ENCODE measurements at places on chromosomes 2 and 18.

- DNase-seq: no peak
These were observed 1.3 kb upstream of the BAZ2B start for GRCh38 chr2:159617646-159618045.

- DNase-seq: no peak
These were observed 169.8 kb downstream of the TRIM43 start for GRCh38 chr2:95761556-95761955.

GRCh38 chr2:232022718-232023117, 61.2 kb downstream of the DIS3L2 start:
- DNase-seq: no peak

- no peak for DNase-seq
These were observed 203.5 kb downstream of the NDUFA10 start for GRCh38 chr2:239821694-239822075.

- no peak for DNase-seq
These were observed 45.7 kb downstream of the RPL31 start for GRCh38 chr2:101047774-101048173.

GRCh38 chr2:7161501-7161900, 244.3 kb downstream of the RNF144A start:
- DNase-seq: no peak

- DNase-seq: no peak
These were observed 54.4 kb downstream of the RPL37A start for GRCh38 chr2:216553093-216553478.

GRCh38 chr2:60862642-60863041, 18.7 kb upstream of the REL start:
- DNase-seq: no peak

- no peak for DNase-seq
These were observed 296.8 kb upstream of the ZNF521 start for GRCh38 chr18:25648716-25649260.

DNA sequence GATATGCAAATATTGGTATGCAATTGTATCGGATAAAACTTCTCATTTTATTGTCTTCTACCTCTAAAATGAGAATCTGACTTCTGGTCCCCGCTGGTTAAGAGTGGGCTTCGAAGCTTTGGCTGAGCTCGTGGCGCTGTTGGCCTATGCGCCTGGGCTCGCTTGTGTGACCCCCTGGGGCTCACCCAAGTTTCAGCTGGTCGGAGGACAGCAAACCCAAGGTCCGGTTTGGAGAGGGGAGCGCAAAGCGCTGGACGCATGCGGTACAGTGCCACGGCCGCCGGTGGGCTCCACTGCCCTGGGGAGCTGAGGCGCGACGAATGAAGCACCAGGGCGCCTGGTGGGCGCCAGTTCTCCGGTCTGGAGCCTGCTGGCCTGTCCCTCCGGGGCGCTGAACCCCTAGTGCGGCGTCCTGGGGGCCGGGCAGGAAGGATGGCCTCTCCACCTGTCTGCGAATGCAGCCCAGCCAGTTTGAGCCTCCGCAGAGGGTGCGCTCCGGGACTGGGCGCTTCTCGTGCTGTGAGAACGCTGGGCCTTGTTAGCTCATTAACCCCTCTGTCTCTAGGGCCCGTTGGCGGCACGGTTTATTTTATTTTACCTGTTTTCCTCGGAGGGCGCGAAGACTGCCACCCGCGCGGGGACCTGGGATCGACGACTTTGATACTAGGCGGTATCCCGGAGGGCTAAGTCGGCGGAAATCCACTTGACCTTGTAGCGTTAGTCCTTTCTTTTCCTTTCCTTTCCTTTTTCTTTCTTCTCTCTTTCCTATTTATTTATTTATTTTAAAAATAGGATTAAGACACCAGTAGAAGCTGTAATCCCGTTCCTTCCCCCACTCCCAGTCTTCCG, 10.4 kb downstream of the MEIS1 start:
- no peak for DNase-seq

- no peak for DNase-seq
These were observed 142.8 kb downstream of the CD8B2 start for GRCh38 chr2:106629981-106630380.

DNA sequence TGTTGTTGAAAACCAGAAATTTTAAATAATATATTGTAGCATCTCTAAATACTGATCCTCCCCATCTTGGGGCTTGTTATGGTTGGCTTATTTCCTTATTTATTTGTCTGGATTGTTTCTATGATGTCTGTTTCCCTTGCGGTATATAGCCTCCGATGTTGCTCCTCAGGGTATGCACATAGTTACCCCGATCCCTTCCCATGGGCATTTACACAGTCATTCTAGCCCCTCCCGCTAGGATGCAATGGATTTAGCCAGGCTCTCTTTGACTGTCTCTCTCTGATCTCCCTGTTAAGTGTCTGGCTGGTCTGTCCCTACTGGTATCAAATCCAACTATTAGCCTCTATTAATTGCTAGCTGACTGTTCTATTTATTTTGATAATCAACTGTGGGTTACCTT, 91.8 kb upstream of the CRACDL start:
- no peak for DNase-seq

GRCh38 chr2:218898109-218898878, 17.6 kb downstream of the WNT10A start:
- DNase-seq: no peak

DNA sequence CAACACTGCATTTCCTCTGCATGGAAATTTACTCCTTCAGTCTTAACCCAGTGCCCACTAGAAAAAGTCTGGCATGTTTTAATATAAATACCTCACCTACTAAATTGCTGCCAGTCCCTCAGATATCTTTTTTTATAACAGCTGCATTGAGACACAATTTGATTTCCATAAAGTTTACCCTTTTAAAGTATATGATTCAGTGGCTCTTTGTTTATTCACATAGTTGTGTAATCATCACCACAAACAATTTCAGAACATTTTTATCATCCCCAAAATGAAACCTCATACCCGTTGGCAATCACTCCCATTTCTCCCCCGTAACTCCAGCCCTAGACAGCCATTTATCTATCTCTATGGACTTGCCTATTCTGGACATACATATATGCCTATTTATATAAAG, 17.0 kb upstream of the FRZB start:
- no peak for DNase-seq

DNA sequence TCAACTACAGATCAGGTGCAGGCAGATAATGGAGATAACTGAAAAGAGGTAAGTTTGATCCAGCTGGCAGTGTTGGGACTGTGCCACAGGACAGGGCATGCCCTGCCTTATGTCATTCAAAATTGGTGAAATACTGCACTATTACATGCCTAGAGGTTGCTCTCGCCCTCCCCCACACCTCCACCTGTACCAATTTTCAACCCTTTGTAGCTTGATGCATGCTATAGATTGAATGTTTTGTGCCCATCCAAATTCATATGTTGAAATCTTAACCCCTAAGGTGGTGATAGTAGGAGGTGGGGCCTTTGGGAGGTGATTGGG, 72.1 kb upstream of the LYPD6B start:
- DNase-seq: no peak

GRCh38 chr2:111897924-111898702, at the start of gene MERTK:
Gene MERTK, plus strand, starts transcription at chr2:111898607. Its CDS starts 129 bp downstream, at chr2:111898736.
- no peak for DNase-seq

- DNase-seq: no peak
These were observed 13.0 kb downstream of the L3MBTL4 start for GRCh38 chr18:6401687-6402086.

- no peak for DNase-seq
These were observed 228.5 kb downstream of the TTC32 start for GRCh38 chr2:19673213-19673791.

DNA sequence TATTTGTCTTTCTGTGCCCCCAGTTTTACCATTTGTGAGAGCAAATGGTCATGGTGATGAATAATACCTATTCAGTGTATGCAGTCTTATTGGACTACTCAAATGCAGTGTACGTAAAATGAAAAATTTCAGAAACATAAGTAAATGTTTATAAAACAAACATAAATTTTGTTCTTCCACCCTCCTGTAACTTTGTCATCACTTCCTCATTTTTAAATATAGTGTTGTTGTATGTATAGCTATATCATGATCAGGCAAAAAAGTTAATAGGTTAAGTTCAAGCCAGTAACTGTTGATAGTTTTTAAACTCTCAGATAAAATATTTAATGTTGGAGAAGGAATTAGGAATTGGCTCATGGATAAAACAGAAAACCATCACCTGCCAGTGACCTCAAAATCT, 93.2 kb downstream of the KLF7 start:
- no peak for DNase-seq
